ENCODE measurements at places on chromosomes 13 and 19. TPM values are rescaled to one million over a fixed set of nuclear protein-coding genes. Genes with fewer than 3 reads are reported as not detected.
A peak's percentile ranks its signal among the peaks of the same experiment; 100 is the strongest.

GRCh38 chr19:41530761-41531301 lies 45.1 kb upstream of the CEACAM21 start:
- DNase-seq: no peak

ZNF880 gene
- total RNA-seq: 22.1 TPM

OR7C1 gene
- total RNA-seq: under 0.01 TPM

PIK3R2 gene
- 4.0 TPM for total RNA-seq

DNA sequence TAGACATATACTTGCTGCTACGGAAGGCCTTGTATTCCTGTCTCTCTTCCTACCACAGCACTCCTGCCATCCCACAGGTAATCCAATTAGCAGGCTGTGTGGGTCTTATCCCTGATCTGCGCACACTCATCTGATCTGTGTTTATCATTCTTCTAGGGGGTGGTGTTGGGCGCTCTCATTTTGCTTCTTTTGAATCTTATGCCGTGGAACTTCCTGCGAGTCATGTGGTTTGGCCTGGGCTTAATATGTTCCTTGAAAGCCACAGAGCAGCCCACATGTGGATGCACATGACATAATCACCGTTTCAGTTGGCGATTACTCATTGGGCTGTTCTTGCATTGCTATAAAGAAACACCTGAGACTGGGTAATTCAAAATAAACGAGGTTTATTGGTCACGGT lies 7.5 kb downstream of the RASA3 start:
- peak; percentile 80 for DNase-seq

- no peak for DNase-seq
Observed at GRCh38 chr19:15241259-15241910, 9.1 kb upstream of the EPHX3 start.

DNA sequence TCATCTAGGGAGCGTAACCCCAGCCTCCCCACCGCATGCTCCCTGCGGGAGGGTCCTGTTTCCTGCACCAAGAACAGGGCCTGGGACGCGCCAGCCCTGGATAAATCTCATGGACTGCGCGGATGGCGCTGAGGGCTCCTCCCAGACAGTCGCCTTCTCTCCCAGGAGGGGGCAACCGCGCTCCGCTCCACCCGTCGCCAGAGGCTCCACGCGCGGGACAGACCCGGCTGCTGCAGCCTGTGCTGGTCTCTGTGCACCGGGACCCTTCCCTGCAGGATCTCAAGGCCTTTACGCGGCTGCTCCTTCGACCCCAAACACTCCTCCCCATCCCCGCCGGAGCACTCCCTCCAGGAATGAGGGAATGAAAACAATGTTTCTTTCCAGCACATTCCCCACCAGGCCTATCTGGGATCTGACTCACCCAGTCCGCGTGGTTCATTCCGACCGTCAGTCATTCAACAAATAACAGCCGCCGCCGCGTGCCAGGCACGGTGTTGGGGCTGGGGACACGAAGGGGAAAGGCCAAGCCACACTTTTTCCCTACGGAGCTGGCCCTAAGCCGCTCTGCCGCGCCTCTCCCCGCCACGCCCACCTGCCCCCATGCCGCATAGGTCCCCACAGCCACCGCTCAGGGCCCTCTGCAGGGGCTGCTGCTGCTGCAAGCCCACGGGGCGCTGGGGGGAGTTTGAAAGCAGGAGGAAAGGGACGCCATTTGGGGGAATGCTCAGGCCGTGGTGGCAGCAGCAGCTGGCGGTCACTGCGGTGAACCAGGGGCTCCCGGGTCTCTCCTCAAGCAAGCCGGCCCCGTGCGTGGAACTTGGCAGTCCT lies 6.0 kb downstream of the PNMA8B start:
- DNase-seq: no peak

ERCC1 gene
- total RNA-seq: 65.0 TPM

- DNase-seq: peak; percentile 68
Observed at GRCh38 chr19:42276821-42277220, 7.8 kb downstream of the CIC start.

- DNase-seq: peak; percentile 98
Observed at GRCh38 chr19:38661996-38662395, 14.5 kb downstream of the ACTN4 start.

MTUS2 gene
- not detected for total RNA-seq

RCBTB1 gene
- total RNA-seq: 21.3 TPM

DNA sequence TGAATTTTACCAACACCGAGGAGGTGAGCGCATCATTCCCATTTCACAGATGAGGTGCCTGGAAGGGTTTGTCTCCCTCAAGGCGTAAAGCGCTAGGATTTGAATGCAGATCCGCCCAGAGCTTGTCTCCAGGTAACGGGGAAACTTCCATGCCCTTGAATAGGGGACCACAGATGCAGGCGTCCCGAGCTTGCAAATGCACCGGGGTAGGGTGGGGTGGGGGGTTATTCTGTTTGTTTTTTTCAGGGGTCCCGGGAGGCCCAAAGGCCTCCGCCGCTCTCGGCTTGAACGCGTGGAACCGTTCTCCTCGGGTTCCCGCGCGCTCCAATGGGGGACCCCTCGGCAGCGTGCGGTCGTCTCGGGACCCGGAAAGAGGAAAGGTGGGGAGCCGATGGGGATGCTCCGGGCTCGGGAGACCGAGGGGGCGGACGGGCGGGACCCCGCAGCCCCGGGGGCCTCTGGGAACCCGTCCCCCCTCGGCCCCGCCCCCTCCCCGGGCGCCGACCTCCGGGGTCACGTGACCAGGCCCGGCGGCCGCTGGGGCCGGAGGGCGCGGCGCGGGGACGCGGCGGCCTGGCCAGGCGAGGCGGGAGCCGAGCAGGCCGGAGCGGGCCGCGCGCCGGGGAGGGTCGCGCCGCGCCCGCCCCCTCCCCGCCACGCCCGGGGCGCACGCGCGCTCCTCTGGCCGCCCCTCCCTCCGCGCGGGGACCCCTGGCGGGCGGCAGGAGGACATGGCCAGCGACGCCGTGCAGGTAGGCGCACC lies at the start of gene PKN1:
Gene PKN1, plus strand, starts transcription at position 516 of the 763 bp plus-strand sequence. Its CDS starts 216 bp downstream, at position 732.
- no peak for DNase-seq

DNA sequence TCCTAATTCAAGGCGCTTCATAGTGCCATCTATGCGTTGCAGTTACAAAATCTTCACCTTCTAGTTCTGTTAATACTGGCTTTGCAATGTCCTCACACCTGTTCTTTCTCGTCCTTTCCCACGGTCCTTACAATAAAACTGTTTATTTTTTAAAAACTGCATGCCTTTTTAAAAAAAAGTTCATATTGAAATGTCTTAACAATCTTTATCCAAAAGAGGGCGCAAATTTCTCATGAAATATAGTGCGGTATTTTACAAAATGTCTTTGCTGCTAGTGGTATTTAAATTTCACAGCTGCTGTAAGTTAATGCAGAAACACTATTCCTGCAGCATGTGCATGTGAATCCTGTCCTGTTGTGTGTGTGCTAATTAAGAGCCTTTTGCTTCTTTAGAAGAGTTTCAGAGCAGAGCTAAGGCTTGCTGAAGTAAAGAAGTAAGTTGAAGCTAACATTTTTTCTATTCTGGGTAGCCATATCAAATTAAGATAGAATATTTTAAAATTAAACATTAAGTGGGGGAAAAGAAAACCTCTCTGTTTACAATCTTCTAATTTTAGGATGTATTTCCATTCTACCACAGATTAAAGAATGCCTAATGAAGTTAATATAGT lies 15.8 kb upstream of the CLDN10 start:
- DNase-seq: peak; percentile 44

ZNF468 gene
- total RNA-seq: 132 TPM

- DNase-seq: no peak
Observed at GRCh38 chr19:30784850-30785457, 412.8 kb downstream of the ZNF536 start.

DNA sequence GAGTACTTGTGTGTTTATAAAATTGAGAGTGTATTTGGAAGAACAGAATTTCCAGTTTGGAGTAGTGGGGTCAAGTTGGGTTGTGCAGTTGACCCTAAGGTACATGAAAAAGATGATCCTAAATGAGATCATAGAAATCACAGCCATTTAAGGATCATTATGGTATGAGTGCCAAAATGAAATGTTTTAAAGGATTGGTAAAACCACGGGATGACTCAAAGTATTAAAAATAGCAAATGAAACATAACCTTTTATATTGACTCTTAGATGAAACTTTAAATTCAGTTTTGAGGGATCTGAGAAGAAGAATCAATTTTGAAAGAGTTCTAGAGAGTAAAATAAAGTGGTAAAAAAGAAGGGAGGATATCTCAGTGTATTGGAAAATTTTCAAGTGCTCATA lies 773.8 kb downstream of the GPC5 start:
- DNase-seq: no peak

ZNF100 gene
- total RNA-seq: 3.7 TPM

LIN7B gene
- total RNA-seq: 3.2 TPM

DNA sequence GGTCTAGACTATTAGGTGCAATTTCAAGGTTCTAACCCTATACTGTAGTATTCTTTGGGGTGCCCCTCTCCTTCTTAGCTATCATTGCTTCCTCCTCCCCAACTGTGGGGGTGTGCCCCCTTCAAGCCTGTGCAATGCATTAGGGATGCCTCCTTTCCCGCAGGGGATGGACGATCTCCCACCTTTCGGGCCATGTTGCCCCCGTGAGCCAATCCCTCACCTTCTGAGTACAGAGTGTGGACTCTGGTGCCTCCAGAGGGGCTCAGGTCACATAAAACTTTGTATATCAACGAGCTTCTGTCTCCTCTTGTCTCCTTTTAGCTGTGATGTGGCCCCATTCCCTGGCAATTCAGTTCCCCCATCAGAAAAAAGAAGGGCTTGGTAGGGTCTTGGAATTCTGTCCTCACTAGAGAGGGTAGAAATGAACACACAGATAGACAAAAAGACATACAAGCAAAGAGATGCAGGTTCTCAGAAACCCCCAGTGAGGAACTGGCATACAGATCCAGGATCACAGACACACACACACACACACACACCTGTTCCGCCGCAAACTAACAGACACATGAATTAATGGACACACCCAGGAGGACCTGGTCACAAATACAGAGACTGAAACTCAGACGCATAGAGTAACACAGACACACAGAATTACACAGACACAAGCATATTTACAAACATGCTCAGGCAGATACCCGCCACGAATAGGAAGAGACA lies 2.5 kb upstream of the HNRNPUL1 start:
- DNase-seq: no peak

- no peak for DNase-seq
Observed at GRCh38 chr19:46602392-46603194, 1.5 kb downstream of the CALM3 start.

GRCh38 chr19:8806661-8807060 lies 25.4 kb downstream of the ZNF558 start:
- no peak for DNase-seq

DNA sequence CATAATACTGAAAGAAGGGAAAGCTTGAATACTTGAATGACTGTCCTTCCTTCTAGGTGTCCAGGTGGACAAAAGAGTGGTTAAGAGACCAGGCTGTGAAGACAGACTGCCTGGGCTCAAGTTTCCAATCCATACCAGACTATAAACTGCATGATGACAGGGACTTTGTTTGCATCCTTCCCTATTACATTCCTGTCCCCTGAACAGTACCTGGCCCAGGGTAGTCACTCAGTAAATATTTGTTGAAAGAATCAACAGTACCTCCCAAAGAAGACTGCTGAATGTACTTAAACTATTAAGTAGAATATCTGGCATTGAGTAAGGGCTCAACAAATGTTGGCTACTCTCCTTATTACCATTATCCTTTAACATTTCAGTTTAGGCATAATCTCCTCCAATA lies 29.7 kb downstream of the MIPEP start:
- peak; percentile 72 for DNase-seq

GRCh38 chr13:112242777-112243176 lies 133.4 kb upstream of the SPACA7 start:
- no peak for DNase-seq

- DNase-seq: peak; percentile 3
Observed at GRCh38 chr13:105139380-105140285, 1395.8 kb downstream of the EFNB2 start.

DNA sequence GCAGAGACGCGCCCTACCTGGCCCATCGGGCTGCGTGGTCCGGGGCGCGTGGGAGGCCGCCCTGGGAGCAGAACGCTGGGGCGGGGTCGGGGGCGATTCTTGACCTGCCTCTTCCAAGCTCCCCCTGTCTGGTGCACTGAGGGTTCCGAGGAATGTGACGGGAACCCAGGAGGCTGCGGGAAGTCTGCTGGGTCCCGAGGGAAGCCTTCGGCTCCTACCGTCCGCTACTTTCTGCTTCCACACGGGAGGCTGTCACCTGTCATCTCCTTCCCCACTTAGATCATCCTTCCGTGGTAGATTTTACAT lies 781 bp upstream of the SPRYD7 start:
- DNase-seq: no peak

HIPK4 gene
- total RNA-seq: not detected

GRCh38 chr13:89029062-89029461 lies 1357.9 kb downstream of the SLITRK5 start:
- no peak for DNase-seq

AKT2 gene
- 54.8 TPM for total RNA-seq

- DNase-seq: no peak
Observed at GRCh38 chr13:110301083-110301482, 5.9 kb downstream of the COL4A1 start.

ERICH6B gene
- not detected for total RNA-seq

- DNase-seq: peak; percentile 28
Observed at GRCh38 chr13:104098421-104098820, 1032.2 kb upstream of the SLC10A2 start.

CBARP gene
- total RNA-seq: 1.2 TPM

DNA sequence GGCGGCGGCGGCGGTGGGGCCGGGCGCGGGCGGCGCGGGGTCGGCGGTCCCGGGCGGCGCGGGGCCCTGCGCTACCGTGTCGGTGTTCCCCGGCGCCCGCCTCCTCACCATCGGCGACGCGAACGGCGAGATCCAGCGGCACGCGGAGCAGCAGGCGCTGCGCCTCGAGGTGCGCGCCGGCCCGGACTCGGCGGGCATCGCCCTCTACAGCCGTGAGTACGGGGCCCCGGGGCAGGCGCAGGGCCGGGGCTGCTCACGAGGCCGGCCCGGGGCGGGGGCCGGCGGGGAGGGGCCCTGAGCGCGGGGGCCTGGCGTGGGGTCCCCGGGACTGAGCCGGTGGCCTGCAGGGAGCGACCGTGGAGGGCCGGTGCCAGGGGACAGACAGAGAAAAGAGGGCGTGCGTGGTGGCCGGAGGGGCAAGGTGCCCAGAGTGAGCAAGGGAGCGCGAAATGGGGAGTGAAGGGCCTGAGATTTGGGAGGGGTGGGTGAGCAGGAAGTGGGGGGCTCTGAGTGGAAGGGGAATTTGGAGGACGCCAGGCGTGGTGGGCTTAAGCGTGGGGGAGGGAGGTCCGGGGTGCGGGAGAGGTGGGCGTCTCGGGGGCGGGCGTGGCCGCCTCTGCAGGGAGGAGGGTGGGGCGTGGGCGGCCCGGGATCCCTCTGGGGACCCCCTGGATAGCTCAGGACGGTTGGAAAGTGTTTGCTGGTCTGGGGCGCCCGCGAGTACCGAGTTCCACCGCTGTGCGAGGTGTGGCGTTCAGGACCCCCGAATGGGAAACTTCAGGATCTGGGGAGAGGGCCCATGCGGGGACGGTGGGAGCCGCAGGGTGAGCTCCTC lies 575 bp downstream of the CARM1 start:
- DNase-seq: no peak

GRCh38 chr19:2097203-2097885 lies 629 bp downstream of the IZUMO4 start:
- no peak for DNase-seq

- no peak for DNase-seq
Observed at GRCh38 chr19:660793-661426, 2.1 kb downstream of the RNF126 start.

GRCh38 chr13:75558145-75558840 lies 8.7 kb downstream of the UCHL3 start:
- no peak for DNase-seq
